ENCODE measurements at places on chromosomes 1 and 21. TPM values are rescaled to one million over a fixed set of nuclear protein-coding genes. Genes with fewer than 3 reads are reported as not detected.

DNA sequence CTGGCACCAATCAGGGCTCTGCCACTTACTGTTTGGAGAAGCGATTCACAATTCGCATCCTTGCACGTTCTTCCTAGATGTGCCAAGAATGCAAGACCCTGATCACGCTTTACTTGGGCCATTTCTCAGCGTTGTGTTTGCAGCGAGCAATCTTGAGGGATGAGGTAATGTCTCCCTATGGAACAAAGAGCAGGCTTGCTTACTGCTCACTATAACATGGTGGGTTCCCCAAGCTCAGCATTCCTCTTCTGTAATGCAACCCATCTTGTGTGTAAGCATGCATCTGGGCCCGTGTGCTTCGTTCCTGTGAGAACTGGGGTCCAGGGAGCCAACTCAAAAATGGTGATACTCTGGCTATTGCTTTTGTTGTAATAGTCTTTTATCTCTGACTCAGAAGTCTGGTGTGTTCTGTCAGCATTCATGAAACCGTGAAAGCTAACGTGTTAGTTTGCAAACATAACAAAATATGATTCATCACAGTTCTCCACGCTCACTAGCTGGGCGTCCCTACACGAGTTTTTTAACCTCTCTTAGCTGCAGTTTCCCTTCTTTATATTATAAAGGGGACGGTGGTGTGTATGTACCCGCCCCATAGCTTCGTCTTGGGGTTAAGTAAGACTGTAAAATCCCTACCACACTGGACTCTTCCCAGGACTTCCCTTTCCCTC lies 33.3 kb downstream of the DNTTIP2 start:
- peak; percentile 98 for DNase-seq

DNA sequence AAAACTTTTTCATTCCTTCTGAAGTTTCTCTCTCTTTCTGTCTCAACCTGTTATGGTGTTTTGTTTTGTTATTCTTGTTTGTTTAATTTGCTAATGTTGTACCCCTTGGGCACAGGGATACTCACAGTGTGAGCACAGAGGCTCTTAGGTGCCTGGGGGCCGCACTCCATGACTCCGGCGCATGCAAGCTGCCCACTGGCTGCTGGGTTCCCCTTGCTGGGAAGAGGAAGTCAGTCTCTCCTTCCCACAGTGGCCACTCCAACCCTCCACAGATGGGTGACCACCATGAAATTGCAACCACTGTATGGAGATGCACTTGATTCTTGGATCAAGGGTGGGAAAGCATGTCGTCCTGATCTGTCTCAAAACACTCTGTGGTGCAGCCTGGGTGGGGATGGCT lies 4.6 kb upstream of the CD1A start:
- DNase-seq = no peak

ZMYND12 gene
- total RNA-seq = 1.3 TPM

DNA sequence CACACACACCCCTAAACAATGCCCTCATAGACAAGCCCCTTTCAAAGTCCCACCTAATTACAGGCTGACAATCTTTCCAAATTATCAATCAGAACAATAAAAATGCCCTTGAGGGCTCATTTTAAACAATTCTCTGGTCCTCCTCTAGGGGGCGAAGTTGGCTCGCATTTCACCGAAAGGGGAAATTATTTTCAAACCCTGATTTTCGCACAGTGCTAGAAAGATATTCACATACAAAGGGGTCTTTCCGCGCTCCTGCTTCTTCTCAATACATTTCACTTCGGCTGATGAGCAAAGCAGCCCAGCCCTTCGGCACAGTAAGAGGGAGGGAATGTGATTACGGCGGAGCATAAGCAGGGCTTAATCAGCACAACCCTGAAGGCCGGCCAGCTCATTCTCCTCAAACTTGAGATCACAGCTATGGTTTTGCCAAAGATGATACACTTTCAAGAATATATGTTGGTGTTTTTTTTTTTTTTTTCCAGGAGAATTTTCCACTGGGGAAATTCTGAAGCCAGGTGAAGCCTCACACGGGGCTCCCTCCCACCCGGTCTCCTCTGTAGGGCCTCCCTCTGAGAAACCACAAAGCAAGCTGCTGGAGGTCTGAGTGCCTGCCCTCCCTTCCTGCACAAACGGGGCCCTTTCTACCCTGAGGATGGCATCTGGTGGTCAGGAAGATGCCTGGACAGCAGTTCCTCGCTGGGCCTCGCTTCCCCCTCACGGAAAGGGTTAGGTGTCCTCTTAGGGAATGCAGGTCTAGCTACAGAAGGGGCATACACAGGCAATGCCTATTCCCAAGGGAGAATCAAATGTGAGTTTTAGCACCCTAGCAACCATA lies 66.9 kb downstream of the GNG12 start:
- DNase-seq = peak; percentile 96

CHIA gene
- not detected for total RNA-seq

ACTA1 gene
- total RNA-seq = not detected

GRCh38 chr1:155643230-155643629 lies 33.2 kb downstream of the MSTO1 start:
- no peak for DNase-seq

DNA sequence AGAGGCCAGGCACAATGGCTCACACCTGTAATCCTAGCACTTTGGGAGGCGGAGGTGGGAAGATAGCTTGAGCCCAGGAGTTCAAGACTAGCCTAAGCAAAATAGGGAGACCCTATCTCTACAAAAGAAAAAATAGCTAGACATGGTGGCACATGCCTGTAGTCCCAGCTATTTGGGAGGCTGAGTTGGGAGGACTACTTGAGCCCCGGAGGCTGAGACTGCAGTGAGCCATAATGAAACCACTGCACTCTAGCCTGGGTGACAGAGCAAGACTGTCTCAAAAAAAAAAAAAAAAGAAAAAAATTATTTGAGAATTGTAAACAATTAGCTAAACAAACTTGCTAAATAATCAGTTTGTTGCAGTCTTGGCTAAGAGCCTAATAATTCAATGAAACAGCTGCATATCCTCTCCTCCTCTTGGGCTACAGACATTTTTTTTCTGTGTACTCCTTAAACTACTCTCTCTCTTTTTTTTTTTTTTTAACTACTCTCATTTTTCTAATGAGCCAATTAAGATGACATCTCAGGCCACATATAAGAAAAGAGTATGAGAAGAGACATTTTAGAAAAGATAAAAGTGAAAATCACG lies 10.5 kb upstream of the DNAJB4 start:
- no peak for DNase-seq

DNA sequence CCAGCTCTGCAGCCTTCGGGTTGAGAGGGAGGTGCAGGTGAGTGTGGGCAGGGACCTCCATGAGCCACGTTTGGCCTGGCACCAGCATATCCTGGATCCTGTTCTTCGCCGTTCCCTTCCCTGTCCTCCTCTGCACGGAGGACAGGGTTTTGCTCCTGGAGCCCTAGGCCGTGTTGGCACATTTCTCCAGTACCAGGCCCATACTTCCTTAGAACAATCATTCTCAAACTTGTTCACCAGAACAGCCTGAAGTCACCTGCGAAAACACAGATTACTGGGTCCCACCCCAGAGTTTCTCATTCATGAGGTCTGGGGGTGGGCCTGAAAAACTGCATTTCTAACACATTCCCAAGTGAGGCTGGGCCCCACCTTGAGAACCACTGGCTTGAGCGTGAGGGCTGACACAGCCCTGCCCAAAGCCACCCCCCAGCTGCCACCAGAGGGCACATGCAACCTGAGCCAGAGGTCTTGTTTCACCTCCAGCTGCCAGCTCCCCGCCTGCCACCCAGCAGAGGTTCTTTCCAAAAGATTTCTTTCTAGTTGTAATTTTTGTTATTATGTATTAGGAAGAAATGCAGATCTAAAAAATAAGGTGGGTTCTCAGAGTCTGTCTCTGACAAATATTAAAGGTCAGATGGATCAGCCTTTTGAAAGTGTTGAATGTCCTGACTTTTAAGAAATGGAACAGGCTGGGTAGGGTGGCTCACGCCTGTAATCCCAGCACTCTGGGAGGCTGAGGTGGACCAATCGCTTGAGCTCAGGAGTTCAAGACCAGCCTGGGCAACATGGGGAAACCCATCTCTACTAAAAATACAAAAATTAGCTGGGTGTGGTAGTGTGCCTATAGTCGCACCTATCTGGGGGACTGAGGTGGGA lies 39.6 kb upstream of the LDLRAP1 start:
- DNase-seq = peak; percentile 9

DNA sequence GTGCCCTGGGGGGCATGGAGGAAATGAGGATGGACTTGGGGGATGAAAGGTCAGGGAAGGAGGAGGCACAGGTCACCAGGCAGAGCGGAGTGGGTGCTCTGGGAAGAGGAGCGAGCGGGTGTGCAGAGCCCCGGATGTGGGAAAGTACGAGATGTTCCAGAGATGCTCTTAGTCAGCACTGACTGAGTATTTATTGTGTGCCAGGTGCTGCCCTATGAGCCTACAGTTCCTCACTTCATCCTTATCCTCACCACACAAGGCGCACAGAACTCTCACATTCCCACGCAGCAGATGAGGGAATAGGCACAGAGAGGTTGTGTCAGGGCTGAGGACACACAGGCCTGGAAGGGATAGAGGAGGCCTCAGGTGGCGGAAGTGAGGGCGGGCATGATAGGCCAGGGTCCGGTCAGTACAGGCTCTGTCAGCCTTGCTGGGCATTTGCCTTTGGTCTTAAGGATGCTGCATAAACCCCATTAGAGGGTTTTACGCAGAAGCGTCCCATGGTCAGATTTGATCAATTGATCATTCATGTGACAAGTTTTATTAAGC lies 77.3 kb downstream of the ARHGEF10L start:
- DNase-seq = peak; percentile 33

- DNase-seq = peak; percentile 22
Observed at GRCh38 chr1:108691128-108691941, 775 bp upstream of the PRPF38B start.

GRCh38 chr1:207711285-207711684 lies 40.6 kb upstream of the CD46 start:
- DNase-seq = no peak

- peak; percentile 42 for DNase-seq
Observed at GRCh38 chr1:76715474-76715873, 151.8 kb upstream of the ST6GALNAC5 start.
